HFFc6 (cell line): ENCODE measurements at places on chromosomes 11 and 22. TPM values are rescaled to one million over a fixed set of nuclear protein-coding genes. Genes with fewer than 3 reads are reported as not detected.
A peak's percentile ranks its signal among the peaks of the same experiment; 100 is the strongest.

DNA sequence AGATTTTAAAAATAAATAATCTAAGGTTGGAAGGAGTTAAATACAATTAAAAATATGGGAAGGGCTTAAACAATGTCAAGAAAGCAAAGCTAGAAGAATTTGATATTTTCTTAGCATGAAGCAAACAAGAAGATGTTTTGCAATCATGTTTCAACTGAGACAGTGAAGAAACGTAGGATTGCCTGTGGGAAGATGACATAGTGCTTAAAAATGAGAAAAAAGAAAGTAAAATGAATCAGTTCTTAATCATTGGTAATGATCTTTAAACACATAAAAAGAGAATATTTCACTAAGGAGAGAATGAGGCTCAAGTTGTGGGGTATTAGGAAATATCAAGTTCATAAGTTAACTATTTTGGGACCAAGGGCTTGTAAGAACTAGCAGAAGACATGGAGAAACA lies 855.0 kb downstream of the METTL15 start:
- peak; percentile 69 for DNase-seq

DNA sequence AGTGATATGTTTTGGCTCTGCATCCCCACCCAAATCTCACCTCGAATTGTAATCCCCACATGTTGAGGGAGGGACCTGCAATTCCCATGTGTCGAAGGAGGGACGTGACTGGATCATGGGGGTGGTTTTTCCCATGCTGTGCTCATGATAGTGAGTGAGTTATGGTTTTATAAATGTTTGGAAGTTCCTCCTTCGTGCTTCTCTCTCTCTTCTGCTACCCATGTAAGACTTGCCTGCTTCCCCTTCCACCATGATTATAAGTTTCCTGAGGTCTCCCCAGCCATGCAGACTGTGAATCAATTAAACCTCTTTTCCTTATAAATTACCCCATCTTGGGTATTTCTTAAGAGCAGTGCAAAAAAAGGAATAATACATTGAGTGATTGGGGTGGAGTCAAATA lies 7.3 kb upstream of the CEP295 start:
- no peak for DNase-seq

DNA sequence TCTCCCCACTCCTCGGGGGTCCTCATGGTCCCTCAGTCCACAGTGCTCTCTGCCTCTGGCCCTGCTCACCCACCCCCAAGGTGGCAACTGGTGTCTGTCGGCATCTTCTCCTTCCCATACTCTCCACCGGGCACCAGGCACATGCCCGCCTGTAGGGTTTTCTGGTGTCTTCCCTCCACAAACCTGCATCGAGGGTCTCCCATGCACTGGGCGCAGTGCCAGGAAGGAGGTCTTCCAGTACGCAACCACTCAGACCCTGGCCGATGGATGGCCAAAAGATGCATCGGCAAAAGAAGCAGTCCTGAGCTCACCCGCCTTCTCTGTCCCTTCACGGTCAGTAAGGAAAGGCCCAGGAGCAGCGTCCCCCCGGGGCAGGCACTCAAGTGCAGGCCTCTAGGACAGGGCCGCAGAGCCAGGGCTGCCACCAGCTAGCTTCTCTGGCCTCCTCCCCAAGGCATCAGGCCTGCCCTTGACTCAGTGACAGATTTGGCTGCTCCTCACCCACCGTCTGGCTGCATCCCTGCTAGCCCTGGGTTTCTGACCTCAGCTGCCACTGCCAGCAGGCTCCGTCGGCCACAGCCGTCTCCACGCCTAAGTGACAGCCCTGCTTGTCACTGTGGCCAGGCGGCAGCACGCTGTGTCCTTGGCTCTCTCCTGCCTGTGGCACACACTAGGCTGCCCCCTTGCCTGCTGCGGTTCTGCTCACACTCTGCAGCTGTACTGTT lies 32.1 kb upstream of the IGSF9B start:
- no peak for DNase-seq

- DNase-seq: no peak
Measured at GRCh38 chr22:17924735-17925364, 99.5 kb downstream of the MICAL3 start.

- no peak for DNase-seq
Measured at GRCh38 chr11:75199412-75199955, 41.1 kb upstream of the TPBGL start.

- DNase-seq: no peak
Measured at GRCh38 chr22:47586038-47586437, 823.6 kb downstream of the TBC1D22A start.

DNA sequence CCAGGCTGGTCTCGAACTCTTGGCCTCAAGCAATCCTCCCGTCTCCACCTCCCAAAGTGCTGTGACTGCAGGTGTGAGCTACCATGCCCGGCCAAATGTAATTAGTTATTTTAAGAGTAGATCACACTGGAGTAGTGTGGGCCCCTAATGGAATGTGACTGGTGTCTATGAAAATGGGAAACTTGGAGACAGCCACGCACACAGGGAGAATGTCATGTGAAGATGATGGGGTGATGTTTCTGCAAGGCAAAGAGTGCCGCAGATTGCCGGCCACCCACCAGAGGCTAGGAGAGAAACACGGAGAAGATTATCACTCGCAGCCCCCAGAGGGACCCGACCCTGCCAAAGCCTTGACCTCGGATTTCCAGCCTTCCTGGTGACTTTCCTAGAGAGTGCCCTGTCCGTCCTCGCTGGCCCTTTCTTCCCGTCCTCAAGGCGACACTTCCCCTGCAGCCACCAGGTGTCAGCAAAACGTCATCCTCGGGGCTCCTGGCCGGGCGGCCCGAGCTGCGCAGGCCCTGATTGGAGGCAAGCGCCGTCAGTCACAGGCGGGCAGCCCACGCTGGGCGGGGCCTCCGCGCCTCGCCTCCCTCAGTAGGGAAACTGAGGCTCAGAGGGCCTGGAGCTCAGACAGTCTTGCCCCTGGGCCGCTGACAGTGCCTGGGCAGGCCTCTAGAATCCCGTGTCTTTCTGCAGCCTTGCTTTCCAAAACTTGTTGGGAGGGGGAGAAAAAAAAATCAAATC lies 16.3 kb downstream of the CRYBB2 start:
- peak; percentile 64 for DNase-seq

GRCh38 chr22:45529105-45529504 lies 26.4 kb downstream of the FBLN1 start:
- DNase-seq: no peak

GRCh38 chr11:62747475-62748160 lies 6.3 kb downstream of the ZBTB3 start:
- no peak for DNase-seq

DNA sequence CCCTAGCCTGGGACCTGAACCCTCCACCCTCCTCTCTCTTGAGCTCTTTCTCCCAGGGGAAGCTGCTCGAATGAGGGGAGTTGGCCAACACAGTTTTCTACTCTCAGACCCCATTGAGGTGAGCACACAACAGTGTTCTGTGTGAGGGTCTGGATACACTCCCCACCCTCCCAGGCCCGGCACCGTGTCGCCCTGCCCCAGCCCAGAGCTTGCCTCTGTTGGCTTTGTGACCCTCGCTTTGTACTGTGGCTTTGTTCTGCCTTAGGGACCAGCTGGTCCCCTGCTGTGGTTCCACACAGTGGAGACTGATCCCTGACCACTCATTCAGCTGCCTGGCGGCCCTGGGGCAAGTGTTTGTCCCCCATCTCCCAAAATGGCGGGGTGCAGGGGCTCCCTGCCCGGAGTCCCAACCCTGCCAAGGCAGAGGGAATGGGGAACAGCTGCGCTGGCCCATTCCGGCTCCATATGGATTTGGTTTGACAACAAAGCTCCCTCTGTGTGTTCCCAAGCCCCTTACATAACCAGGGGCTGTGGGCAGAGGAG lies 8.3 kb downstream of the ST3GAL4 start:
- no peak for DNase-seq

GRCh38 chr11:92216789-92217188 lies 7.8 kb upstream of the FAT3 start:
- no peak for DNase-seq

- DNase-seq: no peak
Measured at GRCh38 chr11:117992136-117992535, 5.9 kb downstream of the IL10RA start.

- no peak for DNase-seq
Measured at GRCh38 chr11:33906484-33907186, 14.8 kb upstream of the LMO2 start.

GRCh38 chr11:64813826-64814225 lies 3.5 kb upstream of the MEN1 start:
- DNase-seq: no peak

- no peak for DNase-seq
Measured at GRCh38 chr11:92625894-92626293, 343.6 kb upstream of the MTNR1B start.

GRCh38 chr11:43268786-43269185 lies 43.0 kb upstream of the API5 start:
- no peak for DNase-seq

OR10A4 gene
- not detected in 3 replicates for total RNA-seq

DNA sequence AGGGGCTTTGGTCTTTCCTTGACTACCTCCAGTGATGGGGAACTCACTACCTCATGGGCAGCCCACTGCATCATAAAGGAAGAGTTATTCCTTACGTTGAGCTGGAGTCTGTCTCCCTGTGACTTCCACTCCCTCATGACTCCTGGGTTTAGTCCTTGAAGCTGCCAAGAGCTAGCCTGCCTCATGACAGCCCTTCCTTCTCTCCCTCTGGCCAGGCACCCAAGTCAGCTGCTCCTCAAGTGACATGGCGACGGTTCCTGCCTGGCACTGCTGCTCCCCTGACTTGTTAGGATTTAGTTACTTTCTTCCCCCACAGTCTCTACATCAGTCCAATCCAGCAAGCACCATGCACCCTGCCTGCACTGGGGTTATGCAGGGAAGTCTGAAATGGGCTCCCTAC lies 196.1 kb upstream of the TBCEL start:
- DNase-seq: no peak

DNA sequence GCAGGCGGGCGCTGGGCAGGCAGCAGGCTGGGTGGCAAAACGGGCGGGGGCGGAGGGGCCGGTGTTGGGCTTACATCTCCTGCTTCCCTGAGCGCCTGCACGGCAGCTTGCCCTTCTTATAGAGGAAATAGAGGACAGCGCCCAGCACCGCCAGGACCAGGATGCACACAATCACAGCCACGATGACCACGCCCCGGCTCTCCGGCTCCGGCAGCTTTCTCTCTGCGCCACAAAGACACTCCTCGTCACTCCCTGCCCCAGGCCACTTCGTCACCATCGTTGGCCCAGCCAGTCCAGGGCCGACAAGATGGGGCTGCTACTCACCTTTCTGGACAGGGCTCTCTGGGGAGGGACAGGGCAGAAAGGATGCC lies 6.3 kb downstream of the MCAM start:
- no peak for DNase-seq

- DNase-seq: no peak
Measured at GRCh38 chr11:97087419-97087818, 697.6 kb downstream of the JRKL start.

DRD4 gene
- 0.13 to 0.45 TPM (median 0.27 TPM) in 3 replicates for total RNA-seq

SHANK2 gene
- total RNA-seq: 0.77 to 3.4 TPM (median 1.6 TPM) in 3 replicates

TTC36 gene
- 0.63 to 0.71 TPM (median 0.69 TPM) in 3 replicates for total RNA-seq

DNA sequence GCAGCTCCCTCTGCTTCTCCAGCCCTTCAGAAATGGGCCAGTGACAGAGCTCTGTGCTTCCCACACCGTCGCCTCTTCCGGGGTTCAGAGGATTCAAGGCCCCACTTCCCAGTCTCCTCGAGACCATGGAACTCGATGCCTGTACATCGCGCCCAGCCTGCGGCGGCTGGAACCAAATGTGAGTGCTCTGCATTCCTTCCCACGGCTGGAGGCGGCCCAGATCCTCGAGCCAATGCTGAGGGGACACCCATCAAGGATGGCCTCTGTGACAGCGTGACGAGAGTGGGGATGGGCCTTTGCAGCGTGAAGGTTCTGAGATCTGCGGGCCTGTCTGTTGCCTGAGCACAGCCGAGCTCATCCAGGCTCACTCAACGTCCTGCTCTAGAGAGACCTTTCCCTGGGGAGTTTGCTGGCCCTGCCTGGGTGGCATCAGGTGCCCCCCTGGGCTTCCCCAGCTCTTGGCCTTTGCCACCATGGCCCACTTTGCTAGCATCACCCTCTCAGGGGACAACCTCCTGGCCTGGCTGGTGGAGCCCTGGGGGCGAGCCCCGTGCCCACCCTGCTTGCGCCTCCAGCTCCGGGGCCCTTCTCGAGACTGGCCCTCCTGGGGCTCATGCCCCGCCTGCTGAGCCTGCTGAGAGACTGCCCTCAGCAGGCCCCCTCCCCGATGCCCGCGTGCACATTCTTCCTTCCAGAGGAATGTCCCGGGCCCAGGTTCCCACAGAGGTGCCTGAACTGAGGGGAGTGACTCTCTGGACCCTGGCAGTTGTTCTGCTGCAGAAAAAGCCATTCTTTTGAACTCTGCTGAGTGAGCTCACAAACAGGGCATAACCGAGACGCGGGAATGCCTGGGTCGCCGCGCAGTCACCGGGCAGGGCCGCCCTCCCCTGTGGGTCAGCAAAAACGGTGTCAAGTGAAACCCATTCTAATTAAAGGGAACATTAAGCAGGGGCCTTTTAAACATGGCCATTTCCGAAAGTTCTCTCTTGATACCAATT lies 7.3 kb upstream of the MYEOV start:
- no peak for DNase-seq

OR8G5 gene
- total RNA-seq: not detected in 3 replicates

GRCh38 chr11:1194977-1195681 lies 27.7 kb upstream of the MUC5B start:
- DNase-seq: no peak

- DNase-seq: no peak
Measured at GRCh38 chr11:102346456-102346747, 612 bp upstream of the BIRC2 start.

HEPHL1 gene
- total RNA-seq: not detected in 3 replicates

LRRC32 gene
- 0.60 to 1.4 TPM (median 1.1 TPM) in 3 replicates for total RNA-seq

DNA sequence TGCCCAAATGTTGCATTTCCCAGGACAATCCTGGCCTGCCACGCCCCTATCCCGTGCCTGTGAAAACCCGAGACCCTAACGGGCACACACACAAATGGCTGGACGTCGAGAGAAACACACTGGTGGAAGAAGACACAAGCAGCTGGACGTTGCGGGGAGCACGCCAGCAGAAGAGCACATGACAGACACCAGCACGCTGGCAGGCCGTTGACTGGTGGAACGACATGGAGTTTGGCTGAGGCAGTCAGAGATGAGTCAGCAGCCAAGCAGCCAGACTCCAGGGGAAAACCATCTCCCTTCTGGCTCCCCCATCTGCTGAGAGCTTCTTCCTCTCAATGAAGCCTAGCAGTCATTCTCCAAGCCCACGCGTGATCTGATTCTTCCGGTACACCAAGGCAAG lies 606.7 kb upstream of the LRRC4C start:
- DNase-seq: no peak

CABP7 gene
- not detected in 3 replicates for total RNA-seq

DNA sequence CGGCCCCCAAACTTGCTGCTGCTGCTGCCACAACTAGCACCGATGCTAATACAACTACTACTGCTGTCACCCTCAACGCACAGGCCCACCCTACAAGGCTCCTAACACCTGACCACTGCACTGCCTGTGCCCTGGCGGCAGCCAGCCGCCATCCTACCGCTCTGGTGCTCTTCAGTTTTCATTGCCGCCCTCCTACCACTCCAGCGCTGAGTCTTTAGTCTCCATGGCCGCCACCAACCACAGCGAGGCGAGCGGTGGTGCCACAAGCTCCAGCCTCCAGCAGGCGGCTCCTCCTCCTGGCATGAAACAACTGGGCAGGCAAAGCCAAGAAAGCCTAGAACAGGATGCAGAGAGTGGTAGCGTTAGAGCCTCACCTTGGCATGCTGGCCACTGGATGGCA lies 5.0 kb upstream of the RFPL3 start:
- DNase-seq: no peak
